Fibroblast of lung (primary cell): ENCODE measurements at places on chromosomes 12 and 14. TPM values are rescaled to one million over a fixed set of nuclear protein-coding genes. Genes with fewer than 3 reads are reported as not detected.

The RPGRIP1 gene
- total RNA-seq, result under 0.01 TPM in 1 of 2 replicates, not detected in the other

The OR6C68 gene
- total RNA-seq, result not detected in 2 replicates

The GPX2 gene
- not detected in 2 replicates for total RNA-seq

The TRAFD1 gene
- total RNA-seq, result 55.7 and 83.4 TPM in 2 replicates

GRCh38 chr12:121448771-121449315 lies 48.9 kb downstream of the RNF34 start:
- DNase-seq, result no peak

DNA sequence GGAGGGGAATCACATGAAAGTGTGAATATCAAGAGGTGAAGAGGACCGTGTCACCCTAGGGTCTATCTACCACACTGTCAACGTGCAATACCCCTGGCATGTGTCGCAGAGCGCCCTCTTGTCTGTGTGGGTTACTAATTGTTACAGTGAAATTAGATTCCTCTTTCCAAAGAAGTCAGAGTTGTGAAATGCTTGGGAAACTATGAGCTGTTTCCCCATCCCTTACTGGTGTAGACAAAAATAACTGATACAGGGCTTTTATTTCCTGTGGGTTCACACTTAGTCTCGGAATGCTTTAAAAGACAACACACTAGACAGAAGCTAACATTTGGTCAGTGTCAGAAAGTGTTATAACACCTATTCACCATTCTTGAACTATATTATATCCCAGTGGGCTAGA lies 597.3 kb downstream of the NRXN3 start:
- no peak for DNase-seq

- DNase-seq, result no peak
Observed at GRCh38 chr14:53865711-53866110, 90.9 kb downstream of the BMP4 start.

- no peak for DNase-seq
Observed at GRCh38 chr12:131499160-131499863, 211.6 kb upstream of the SFSWAP start.

DNA sequence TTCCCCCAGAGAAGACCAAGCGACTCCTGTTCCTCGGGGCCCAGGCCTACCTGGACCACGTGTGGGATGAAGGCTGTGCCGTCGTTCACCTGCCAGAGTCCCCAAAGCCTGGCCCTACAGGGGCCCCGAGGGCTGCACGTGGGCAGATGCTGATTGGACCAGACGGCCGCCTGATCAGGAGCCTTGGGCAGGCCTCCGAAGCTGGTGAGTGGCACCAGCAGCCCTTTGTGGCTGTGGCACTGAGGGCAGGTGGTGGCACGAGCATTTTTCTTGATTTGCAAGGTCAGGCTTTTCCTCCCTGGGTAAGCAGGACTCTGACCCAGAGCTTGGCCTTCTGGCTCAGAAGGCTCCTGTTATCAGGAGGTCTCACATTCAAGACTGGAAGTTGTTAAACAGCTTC lies 2.7 kb downstream of the SIVA1 start:
- no peak for DNase-seq

DNA sequence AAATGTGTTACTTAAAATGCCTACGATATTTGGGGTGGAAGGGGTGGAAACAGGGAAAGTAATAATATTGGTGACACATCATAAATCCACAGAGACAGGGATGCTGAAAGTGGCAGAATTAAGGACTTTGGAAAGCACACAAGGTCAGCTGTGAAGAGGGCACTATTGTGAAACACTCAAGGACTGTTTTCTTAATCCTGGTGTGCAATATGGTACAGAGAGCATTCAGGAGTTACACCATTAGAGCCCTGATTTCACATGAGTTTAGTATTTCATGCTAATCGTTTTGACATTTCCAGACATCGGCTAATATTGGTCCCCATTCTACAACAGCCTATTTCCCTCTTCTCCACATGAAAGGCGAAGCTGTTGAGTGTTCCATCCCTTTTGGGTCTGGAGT lies 219.2 kb downstream of the MSRB3 start:
- no peak for DNase-seq
